CD4-positive, alpha-beta T cell (primary cell): ENCODE measurements at places on chromosomes 7 and 10.

DNA sequence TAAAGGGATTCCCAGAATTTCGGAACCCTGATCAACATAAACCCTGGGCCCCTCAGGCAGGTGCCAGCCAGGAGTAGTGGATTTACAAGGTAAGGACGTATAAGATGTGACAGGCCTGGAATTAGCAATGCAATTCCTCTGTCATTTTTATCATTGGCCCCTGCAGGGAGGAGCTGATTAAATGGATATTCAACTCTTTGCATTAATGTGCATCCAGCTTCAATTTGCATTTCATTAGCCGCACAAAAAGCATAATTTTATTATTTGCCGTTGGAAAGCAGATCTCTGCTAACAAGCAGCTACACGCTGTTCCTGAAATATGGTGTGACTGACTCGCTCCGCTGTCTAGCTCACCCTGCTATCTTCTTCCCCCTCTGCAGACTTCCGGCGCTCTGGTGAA is 195.8 kb downstream of the RPS24 start:
- no peak for DNase-seq

- DNase-seq, result no peak
Observed at GRCh38 chr10:31808258-31809218, 120.1 kb downstream of the ARHGAP12 start.

GRCh38 chr10:132681858-132682755 is 103.8 kb downstream of the NKX6-2 start:
- no peak for DNase-seq

- no peak for DNase-seq
Observed at GRCh38 chr10:107232013-107232412, 67.5 kb upstream of the SORCS1 start.

DNA sequence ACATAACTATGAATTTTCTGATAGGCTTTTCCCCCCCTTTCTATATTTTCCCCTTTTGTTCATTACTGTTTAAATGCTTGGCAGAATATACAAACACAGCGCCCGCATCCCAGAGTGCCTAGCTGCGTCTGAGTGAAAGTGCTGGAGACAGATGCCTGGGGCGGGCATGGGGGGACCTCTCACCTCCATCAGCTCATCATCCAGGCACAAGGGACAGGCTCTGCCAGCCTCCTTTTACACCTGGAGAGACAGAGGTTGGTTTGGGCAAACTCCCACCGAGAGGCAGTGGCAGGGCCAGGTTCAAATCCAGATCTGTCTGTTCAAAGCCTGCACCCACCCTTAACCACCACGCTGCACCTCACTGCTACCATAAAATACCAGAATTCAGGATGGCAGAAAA is 104.5 kb downstream of the FAM53B start:
- no peak for DNase-seq

GRCh38 chr10:114632869-114633715 is 25.0 kb downstream of the ABLIM1 start:
- no peak for DNase-seq

DNA sequence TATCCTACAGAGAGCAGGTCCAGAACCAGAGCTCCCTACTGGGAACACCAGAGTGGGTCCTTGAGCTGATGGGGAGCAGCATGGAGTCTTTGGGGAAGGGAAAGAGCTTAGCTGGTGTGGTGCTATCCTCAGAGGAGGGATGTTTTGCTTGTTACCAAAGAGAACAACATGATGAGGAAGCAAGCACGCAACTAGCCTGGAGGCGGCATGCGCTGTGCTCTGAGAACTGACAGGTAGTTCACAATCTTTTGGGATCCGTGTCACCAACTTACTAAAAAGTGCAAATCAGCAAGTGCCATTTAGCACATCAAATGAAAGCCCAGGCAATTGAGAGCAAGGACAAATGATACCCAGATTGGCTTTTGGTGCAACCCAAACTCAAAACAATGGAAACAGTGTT is 257.9 kb downstream of the DPP6 start:
- no peak for DNase-seq

DNA sequence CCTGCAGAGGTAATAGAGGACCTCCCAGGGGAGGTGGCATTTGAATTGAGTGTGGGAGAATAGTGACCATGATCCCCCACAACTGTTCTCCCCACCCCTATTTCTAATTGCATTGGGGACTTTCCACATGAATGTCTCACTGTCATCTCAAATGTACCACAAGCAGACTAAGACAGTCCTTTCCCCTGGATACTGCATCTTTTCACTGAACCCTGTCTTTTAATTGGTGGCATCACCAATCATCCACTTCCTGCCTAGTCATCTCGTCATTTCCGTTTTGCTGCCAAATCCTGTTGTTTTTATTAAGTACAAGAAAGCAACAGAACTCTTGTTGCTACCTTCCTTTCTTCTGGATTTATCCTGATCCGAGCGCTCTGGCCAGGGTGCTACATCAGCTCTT is 120.3 kb downstream of the NRP1 start:
- no peak for DNase-seq

DNA sequence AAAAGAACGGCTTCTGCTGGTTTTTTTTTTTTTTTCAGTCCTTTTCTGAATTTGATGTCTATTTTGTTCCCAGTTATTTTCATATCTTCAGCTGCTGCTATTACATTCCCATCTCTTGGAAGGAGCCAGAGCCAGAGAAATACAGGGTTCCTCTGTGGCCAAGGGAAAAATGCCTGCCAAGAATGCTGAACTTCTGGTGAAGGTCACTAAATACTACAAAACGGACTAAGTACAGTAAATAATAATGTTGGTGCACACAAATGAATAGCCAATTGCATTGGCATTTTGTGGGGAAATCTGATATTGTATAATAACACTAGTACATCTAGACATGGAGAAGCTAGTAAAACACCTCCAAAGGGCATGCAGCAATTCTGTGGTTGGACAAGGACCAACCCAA is 56.3 kb upstream of the ZEB1 start:
- DNase-seq, result no peak

- DNase-seq, result no peak
Observed at GRCh38 chr7:2539031-2539911, 16.1 kb downstream of the BRAT1 start.

- no peak for DNase-seq
Observed at GRCh38 chr7:114426824-114427223, 12.2 kb downstream of the FOXP2 start.

DNA sequence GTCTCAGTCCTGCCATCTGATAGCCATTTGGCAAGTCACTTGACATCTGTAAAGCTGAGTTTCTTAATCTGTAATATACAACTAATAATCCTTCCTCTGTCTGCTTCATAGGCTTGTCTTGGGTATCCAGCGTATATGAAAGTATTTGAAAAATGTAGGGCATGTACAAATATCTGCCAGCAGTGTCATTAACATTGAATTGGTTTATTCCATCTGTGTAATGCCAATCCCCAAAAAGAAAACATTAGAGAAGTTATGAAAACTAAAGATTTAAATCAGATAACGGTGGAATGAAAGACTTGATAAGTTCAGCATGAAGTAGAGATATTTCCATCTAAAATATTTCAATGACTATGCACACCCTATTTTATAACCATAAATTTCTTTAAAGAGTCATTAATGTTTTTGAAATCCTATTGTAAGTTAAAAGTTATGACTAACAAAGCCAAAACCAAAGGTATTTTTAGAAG is 9.8 kb upstream of the RTKN2 start:
- DNase-seq, result no peak

DNA sequence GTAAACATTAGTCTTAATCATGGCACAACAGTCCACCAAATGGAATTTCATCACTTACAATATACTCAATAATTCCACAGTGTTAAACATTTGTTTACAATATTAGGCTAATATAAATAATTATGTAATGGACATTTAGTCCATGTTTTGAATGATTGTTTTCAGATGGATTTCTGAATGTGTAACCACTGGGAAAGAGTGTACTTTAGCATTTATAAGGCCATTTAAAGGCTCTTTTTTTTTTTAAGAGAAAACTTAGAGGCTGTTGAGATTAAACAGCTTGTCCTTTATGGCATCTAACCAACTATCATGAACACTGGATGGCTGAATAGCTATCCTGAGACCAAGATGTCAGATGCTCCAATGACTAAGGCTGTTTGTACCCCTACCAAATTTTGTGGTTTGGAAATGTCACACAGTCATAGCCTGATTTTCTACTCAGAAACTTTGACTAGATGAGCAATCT is 248.3 kb upstream of the GLI3 start:
- no peak for DNase-seq

DNA sequence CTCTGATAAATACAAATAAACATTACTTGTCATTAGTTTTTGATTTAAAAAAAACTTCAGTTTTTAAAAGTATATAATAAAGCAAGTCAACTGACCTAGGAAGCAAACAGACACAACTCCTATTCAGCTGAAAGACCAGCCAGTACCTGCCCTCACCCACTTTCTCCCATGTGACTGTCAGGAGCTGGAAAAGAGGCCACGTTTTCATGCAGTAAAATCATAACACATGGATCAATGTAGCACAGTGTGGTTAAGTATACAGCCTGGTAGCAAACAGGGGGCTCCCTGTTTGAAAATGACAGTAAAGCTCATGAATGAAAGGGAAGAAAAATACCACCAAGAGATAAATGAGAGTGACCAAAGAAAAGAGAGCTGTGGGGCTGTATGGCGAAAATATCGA is 21.6 kb downstream of the KIN start:
- DNase-seq, result no peak

- no peak for DNase-seq
Observed at GRCh38 chr7:40983111-40983510, 719.8 kb downstream of the INHBA start.

GRCh38 chr10:75547391-75548298 is 116.2 kb downstream of the LRMDA start:
- no peak for DNase-seq

GRCh38 chr7:72159911-72160310 is 252.2 kb downstream of the CALN1 start:
- DNase-seq, result no peak

DNA sequence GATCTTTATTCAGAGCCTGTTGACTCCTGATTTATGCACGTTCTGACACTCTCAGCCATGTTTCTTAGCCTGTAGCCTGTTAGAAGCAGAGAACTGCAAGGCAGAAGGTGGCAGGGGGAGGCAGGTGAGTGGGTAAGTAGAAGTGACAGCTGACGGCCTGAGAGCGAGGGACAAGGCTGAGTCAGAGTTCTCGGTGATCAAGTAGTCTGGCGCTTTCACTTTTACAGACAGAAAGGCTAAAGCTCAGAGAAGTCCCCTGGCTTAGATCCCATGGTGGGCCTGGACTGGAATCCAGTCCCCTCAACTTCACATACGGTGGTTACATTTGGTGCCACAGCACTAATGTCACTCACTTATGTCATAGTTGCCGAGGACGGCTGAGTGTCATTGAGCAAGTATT is 139.0 kb downstream of the TACC2 start:
- no peak for DNase-seq

DNA sequence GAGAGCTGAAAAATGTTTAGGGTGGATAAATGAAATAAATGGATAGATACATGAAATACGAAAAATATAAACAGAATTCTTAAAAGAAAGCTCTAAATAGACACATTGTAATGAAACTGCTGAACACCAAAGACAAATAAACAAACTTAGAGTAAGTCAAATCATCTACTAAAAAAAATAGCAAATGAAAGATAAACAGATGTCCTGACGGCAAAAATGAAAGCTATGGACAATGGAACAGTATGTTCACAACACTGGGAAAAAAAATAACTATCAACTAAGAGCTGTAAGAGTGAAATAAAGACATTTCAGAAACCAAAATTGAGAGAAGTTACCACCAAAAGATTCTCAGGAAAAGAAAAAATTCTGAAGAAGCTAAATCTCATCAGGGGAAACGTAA is 106.1 kb downstream of the SGMS1 start:
- no peak for DNase-seq

DNA sequence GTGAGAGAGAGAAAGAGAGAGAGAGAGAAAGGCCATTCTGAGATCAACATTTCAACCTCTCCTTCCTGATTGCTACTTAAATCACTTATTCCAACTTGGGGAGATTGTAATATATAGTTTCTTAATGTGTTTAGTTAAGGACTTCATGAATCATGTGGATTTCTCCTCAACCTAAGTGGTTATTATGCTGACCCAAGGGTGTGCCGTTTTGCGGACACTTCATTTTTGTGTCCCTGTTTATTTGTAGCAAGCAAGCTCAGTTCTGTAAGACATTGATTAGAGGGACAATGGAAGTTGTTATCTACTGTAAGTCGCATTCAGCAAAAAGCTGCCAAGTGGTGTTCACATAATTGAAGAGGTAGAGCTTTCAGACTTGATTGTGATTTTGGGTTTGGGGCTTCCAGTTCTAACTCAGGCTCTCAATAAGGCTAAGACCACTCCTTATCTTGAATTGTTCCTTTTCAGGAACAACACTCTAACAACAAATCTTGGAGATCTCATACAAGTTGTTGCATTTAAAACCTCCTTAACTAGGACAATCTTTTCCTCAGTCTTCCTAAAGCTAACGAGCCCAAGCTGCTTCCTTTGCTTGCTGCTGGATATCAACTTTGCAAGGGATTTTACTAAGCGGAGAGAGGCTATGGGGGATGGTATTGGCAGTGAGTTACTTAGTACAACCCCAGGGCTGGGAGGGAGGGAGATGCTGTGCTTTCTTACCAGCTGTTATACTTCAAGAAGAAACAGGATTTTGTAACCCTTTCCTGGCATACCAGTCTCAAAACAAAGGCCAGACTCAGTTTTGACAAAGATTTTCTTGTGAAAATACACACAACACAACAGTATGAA is 19.8 kb upstream of the COL1A2 start:
- no peak for DNase-seq
